ENCODE measurements at places on chromosomes 5 and 9.
A peak's percentile ranks its signal among the peaks of the same experiment; 100 is the strongest.

DNA sequence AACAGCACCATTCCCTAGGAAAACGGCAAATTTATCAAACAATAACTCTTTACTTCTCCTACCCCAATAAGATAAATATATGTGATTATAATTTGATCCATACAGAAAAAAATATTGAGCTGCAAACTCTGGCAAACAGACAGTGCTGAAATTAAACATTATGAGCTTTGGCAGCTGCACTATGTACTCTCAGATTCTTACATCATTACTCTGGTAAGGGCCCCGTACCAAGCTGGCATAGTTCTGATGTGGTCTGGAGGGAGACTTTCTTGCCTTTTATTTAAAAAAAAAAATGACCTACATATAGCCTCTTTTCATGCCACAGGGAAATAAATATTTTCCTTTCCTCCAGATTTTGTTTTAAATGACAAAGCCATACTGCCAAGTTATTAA, 95.0 kb downstream of the NR6A1 start:
- DNase-seq, result no peak

- DNase-seq, result no peak
These were observed 19.3 kb upstream of the LECT2 start for GRCh38 chr5:135974021-135974600.

DNA sequence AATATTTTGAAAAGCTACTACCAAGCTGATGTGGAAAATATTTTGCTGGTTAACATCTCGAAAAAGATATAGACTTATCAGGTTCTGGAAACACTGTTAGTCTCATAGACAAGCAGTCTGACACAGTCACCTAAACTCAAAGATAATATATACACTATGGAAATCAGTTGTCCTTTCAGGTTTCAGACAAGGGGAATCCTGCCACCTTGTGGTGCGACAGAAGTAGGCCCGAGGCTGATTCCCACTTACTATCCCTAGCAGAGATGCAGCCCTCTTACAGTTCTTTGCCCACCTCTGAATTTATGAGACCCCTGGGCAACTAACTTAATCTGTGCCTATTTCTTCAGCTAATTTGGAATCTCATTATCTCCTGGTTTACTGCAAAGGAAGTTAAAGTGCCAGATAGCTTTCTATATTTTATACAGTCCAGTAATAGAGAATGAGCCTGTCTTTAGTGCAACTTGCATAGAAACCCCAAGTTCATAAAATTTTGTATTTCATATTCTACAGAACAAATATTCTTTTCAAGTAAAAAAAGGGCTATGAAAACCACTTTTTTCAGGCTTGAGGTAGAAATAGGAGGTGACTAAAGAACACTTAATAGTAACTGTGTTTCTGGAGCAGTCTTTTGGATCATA, 16.9 kb downstream of the RAD1 start:
- peak; percentile 65 for DNase-seq

GRCh38 chr5:1919209-1919566, 36.5 kb upstream of the IRX4 start:
- no peak for DNase-seq

GRCh38 chr9:109378316-109378715, 57.5 kb upstream of the EPB41L4B start:
- no peak for DNase-seq

- DNase-seq, result no peak
These were observed 490.8 kb upstream of the ST8SIA4 start for GRCh38 chr5:101393795-101394450.

DNA sequence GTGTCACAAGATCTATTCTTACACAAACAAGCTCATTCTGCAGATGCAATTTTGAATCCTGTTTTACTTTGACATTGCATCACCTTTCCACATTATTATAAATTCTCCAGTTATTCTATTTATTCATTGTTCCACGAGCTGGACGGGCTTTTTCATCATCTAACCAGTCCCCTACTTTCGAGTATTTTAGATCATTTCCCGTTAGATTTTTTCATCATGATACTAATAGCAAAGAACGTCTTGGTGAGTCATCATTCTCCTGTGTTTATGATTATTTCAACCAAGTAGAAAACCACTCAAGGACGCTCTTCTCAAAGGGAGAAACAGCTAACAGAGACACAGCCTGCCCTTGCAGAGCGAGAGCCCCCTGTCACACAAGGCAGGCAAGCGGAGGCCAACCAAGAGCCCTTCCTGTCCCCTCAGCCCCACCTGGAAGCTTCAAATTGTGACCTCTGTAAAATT, 15.1 kb downstream of the BBLN start:
- DNase-seq, result no peak

DNA sequence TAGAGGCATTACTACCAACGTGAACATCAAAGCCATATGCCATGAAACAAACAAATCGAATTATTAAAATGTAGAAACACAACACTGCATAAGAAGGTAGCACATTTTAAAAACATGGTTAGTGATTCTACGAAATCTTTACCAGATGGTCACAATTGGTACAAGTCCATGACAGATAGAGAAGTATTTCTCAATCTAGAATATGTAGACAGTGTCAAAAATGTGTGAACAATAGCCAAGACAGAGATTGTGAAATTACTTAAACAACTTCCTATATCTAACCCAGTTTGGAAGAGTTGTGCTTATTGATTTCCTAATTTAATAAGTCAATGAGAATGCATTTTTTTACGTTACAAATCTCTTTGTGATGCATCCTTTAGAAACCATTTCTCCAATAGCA, 1121.6 kb downstream of the MAT2B start:
- DNase-seq, result no peak

DNA sequence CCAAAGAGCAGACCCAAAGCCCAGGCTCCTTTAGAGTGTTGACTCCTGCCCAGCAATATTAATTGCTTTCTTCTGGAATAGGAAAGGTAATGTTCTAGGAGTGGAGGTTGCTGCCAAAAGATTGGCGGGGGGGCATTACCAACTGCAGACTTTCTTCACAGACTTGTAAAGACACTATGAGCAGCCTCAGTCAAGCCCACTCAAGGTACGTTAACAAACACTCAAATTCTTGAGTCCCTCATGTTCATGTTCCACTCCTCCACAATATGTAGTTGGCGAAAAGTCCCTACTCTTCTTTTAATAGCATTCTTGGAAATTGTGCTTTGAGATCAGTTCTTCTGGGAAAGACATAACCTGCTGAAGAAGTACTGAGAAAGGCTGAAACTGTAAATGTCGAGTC, 409.2 kb upstream of the KIF2A start:
- no peak for DNase-seq

DNA sequence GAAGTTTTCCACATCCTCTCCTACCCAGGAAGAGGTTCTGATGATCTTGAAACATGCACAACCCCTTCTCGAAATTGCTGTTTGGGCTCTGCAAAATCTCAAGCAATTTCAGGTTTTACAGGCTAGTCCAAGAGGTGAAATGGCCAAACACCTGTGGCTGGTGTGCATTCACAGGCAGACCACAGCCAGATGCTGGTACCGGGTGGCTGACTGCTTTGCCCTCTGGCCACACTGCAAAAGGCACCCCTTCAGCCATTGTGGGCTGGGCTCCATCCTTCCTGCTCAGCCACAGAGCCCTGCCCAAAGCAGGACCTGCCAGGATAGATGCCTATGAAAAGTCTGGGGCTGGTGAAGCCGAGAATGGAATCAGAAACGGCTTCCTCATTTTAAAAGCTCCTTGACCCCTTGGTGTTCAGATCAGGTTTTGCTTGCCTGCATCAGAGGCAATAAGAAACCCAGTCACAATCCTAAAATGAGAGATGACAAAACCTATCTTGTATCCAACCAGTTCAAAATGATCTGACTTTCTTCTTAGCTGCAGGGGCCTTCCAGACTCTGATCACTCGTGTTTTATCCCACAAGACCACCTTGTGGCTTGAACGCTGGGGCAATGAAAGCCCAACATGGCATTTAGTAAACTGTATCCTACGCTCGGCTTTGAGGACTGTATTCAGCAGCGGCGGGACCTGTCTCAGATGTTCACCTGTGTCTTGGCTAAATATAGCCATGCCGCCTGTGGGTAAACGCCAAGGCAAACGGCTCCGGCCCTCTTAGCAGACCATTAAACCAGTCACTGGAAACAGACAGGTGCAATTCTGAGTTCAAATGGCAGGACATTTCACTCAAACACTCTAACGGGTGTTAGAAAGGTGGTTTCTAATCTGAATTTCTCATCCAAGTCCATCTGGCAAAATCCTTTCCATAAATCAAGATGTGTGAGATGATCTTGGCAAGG, 49.6 kb downstream of the EPB41L4B start:
- peak; percentile 34 for DNase-seq

DNA sequence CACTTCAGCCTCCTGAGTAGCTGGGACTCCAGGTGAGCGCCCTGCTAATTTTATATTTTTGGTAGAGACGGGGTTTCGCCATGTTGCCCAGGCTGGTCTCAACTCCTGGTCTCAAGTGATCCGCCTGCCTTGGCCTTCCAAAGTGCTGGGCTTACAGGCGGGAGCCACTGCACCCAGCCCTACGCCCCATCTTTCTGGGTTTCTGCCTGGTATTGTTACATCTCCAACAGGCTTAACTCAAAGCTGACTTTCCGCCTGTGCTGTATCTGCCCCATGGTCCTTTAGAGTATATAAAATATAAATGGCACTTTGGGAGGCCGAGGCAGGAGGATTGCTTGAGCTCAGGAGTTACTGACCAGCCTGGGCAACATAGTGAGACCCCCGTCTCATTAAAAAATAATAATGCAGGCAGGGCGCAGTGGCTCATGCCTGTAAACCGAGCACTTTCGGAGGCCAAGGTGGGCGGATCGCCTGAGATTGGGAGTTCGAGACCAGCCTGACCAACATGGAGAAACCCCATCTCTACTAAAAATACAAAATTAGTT, 36.5 kb upstream of the GLDC start:
- peak; percentile 67 for DNase-seq

DNA sequence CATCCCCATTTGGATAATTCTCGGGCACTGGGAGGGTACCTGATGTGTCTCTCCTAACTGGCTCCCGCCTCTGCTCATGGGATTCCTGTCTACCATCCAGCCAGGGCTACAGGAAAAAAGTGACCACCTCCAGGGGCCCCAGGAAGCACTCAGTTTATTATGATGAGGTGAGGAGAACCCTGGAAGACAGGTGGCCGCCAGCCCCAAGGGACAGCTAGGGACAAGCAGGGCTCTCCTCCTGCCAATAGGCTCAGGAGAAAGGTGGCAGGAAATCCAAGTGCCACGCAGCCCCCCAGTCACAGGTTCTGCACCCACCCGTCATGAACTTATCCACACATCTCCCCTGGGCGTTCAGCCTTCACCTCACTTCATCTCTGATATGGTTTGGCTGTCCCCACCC, 61.5 kb upstream of the ZNF354A start:
- no peak for DNase-seq

GRCh38 chr9:122212473-122213004, 16.2 kb downstream of the LHX6 start:
- DNase-seq, result no peak

DNA sequence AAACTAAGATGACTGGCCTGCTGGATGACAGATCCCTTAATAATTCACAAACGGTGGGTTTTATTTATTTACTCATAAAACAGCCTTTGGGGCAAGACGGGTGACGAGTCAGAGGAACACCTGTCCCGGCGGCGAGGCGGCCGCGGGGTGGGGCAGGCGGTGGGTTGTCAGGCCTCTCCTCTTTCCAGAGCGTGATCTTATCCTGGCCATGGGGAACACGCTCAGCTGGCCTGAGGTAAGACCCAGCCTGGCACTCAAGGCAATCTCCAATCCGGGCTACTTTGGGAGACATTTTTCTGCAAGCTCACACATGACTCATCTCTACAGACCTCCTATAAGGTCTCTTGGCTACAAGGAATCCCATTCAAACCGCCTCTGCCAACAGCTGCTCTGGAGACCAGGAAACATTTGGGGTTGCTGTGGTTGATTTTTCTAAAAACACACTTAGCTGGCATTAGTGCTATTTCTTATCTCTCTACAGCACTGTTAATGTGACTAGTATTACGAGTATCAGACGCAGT, 6.3 kb downstream of the RAPGEF1 start:
- DNase-seq, result no peak

- no peak for DNase-seq
These were observed 3.5 kb downstream of the FOXB2 start for GRCh38 chr9:77022783-77023440.

- no peak for DNase-seq
These were observed 250.3 kb upstream of the ZNF608 start for GRCh38 chr5:124996764-124997077.

DNA sequence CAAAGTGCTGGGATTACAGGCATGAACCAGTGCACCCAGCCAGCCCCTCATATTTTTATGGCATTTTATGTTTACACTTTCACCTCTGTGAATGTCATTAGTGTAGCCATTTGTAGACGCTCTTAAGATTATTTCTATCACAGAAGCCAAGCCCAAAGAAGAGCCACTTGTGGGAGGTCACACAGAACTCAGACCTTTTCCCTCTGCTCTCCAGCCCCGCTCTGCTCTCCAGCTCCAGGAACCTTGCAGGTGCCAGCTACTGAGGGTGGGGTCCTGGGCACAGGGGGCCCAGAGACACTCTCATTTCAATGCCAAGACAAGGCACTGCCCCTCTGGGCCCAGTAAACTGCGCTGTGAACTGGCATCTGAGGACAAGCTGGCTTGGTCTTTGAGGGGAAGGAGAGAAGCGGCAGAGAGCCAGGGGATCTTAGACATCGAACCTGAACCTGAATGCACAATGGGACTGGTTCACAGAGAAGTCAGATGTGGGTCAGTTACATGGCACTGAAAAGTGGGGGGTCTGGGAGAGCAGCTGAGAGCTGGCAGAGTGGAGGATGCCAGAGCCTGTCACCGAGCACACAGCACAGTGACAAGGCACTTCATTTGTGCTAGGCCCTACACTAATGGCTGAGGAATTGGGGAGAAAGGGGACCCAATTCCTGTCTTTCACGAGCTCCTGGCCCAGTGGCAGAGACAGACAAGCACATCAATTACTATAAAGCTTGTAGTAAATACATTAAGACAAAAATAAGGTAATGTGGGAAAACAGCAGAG, 16.7 kb downstream of the ANXA6 start:
- DNase-seq, result no peak

GRCh38 chr5:6713274-6714225, at the start of gene TENT4A:
Gene TENT4A, plus strand, starts transcription at chr5:6713432. Its CDS starts 552 bp downstream, at chr5:6713984.
- DNase-seq, result no peak

DNA sequence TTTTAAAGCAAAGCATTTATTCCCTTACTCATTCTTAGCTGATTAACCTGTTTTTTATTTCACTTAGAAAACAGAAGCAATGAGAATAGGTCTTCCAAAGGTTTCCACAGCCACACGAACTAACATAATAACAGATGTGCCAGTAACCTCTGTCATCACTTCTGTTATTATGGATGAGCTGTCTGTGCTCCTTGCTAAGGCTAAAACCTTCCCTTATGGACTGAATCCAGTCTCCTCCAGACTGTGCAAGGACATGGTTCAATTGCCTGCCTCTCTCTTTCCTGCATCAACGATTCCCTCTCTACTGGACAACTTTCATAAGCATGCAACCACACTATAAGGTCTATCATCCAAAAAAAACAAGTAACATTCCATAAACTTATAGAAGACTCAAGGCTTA, 1446.2 kb downstream of the MAT2B start:
- DNase-seq, result no peak
